ENCODE measurements at places on chromosomes 2 and 18. TPM values are rescaled to one million over a fixed set of nuclear protein-coding genes. Genes with fewer than 3 reads are reported as not detected.

GRCh38 chr18:51639541-51639940 is 442.1 kb upstream of the MEX3C start:
- no peak for DNase-seq
- no peaks in the 10 kb centered on the region for H3K4me1 ChIP-seq
- no peak overlapping the region for H3K27ac ChIP-seq
- no peaks in the 10 kb centered on the region for H3K36me3 ChIP-seq

- no peaks in the 10 kb centered on the region for H3K27me3 ChIP-seq
- no peak overlapping the region for H3K27ac ChIP-seq
- H3K4me1 ChIP-seq = peaks cover 36% of the 10 kb centered on the region
- H3K4me3 ChIP-seq = no peak overlapping the region
Measured at GRCh38 chr18:49174478-49174877, 223.7 kb upstream of the SMAD7 start.

GRCh38 chr2:88808652-88809051 is 117.2 kb downstream of the RPIA start:
- H3K4me1 ChIP-seq = no peaks in the 10 kb centered on the region
- DNase-seq = no peak
- no peak overlapping the region for H3K4me3 ChIP-seq
- no peaks in the 10 kb centered on the region for H3K36me3 ChIP-seq

- no peak overlapping the region for H3K27ac ChIP-seq
- no peaks in the 10 kb centered on the region for H3K4me1 ChIP-seq
- no peaks in the 10 kb centered on the region for H3K36me3 ChIP-seq
Measured at GRCh38 chr2:228860601-228861285, 410.3 kb downstream of the PID1 start.

DNA sequence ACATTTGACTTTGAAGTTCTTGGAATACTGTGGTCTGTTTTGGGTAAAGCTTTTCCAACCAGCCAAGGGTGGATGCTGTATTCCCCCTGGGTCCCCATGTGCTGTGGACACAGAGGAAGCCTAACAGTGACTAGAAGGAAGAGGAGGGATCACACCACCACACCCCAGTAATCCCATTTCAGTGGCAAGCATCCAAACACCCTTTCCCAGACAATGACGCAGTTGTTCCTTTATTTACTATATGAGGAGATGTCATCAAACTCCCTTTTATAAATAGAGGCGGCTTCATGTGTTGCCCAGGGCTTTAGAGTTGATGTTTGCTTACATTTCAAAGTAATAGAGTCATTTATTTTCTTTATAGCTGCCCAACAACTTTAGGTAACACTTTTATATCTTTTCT is 959.4 kb upstream of the GYPC start:
- no peak overlapping the region for H3K4me3 ChIP-seq
- DNase-seq = no peak

GRCh38 chr2:226125176-226125883 is 674.3 kb downstream of the IRS1 start:
- no peaks in the 10 kb centered on the region for H3K36me3 ChIP-seq
- H3K27ac ChIP-seq = no peak overlapping the region
- DNase-seq = no peak
- H3K4me3 ChIP-seq = no peak overlapping the region

- DNase-seq = no peak
- H3K36me3 ChIP-seq = no peaks in the 10 kb centered on the region
- no peak overlapping the region for H3K27ac ChIP-seq
- H3K4me1 ChIP-seq = no peaks in the 10 kb centered on the region
- no peak overlapping the region for H3K4me3 ChIP-seq
Measured at GRCh38 chr18:31592506-31593157, 955 bp downstream of the TTR start.

GRCh38 chr2:109508556-109508955 is 105.2 kb downstream of the SEPTIN10 start:
- DNase-seq = no peak
- no peaks in the 10 kb centered on the region for H3K36me3 ChIP-seq
- no peak overlapping the region for H3K4me3 ChIP-seq
- H3K27me3 ChIP-seq = no peaks in the 10 kb centered on the region
- no peak overlapping the region for H3K27ac ChIP-seq

DNA sequence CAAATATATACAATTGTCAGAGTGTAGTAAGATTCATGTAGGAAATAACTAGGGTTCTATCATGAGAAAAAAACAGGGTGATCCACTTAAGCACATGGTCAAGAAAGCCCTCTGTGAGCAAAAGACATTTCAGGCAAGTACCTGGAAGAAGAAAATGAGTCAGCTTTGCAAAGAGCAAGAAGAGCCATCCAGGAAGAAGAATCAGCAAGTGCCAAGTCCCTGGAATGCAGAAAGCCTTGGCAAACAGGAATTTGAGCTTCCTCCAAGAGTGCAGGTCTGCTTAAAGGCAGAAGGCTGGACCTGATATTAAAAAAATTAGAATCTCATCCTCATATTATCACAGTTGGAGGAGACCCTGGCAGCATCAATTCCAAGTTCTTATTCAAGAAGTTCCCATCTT is 188.5 kb upstream of the CELF4 start:
- H3K4me1 ChIP-seq = no peaks in the 10 kb centered on the region
- H3K27me3 ChIP-seq = no peaks in the 10 kb centered on the region
- H3K4me3 ChIP-seq = no peak overlapping the region
- no peaks in the 10 kb centered on the region for H3K36me3 ChIP-seq
- H3K27ac ChIP-seq = no peak overlapping the region

DNA sequence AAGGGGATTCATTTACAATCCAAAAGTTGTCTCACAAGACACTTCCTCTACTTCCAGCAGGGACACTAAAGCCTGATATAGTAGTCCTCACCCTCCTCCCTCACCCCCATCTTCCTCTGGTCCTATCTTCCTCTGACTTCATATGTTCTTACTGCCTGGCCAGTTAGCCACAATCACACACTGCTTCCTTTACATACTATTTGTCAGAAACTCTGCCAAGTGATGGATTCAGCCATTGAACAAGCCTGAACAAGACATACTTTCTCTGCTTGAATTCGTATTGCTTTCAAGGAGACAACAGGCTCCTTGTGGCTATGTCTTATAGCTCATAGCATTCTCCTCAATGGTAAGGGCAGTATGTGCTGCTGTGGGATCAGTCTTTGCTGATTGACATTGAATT is 672.2 kb downstream of the BCL11A start:
- peaks cover 10% of the 10 kb centered on the region for H3K4me1 ChIP-seq
- H3K27me3 ChIP-seq = peaks cover 1% of the 10 kb centered on the region
- no peak overlapping the region for H3K4me3 ChIP-seq
- no peak overlapping the region for H3K27ac ChIP-seq

DNA sequence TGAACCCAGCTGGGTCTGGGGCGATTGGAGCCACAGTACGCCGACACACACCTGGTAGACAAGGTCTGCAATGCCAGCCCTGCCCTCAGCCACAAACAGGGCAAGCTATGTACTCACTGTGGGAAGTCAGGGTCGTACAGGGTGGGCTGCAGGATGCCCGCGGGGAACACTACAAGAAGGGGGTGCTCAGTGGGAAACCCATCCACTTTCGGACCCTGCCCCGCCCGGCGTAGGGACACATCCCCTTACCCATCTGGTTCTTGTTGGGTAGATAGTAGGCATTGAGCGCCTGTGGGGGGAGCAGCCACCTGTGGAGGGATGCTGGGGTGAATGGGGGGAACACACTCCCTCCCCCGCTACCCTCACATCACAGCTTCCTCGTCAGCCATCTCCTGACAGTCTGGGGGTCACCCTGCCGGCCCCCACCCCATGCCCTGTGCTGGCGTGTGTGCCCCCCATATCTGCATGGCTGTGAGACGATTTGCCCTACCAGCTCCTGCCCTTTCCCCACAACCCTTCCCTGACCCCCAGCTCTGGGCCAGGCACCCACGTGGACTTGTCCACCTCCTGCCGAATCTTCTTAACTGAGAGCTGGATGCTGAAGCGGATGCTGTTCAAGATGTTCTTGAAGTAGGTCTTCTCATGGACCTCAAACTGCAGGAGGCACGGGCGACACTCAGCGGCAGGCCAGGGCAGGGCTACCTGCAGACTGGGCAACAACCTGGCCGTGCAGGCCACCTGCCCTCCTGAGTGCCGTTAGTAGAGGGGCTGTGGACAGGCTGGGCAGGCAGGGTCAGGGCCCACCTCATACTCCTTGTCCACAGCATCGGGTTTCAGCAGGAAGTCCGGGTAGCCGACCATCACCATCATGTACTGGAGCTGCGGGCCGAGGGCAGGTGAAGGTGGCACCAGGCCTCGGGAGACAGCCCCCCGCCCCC is 5.1 kb downstream of the ECEL1 start:
- no peaks in the 10 kb centered on the region for H3K36me3 ChIP-seq
- peaks cover 3% of the 10 kb centered on the region for H3K4me1 ChIP-seq
- DNase-seq = no peak
- peaks cover 16% of the 10 kb centered on the region for H3K27me3 ChIP-seq
- no peak overlapping the region for H3K27ac ChIP-seq

- H3K4me3 ChIP-seq = no peak overlapping the region
- no peak for DNase-seq
- no peaks in the 10 kb centered on the region for H3K4me1 ChIP-seq
- no peaks in the 10 kb centered on the region for H3K36me3 ChIP-seq
Measured at GRCh38 chr2:226440127-226440918, 359.3 kb downstream of the IRS1 start.

DNA sequence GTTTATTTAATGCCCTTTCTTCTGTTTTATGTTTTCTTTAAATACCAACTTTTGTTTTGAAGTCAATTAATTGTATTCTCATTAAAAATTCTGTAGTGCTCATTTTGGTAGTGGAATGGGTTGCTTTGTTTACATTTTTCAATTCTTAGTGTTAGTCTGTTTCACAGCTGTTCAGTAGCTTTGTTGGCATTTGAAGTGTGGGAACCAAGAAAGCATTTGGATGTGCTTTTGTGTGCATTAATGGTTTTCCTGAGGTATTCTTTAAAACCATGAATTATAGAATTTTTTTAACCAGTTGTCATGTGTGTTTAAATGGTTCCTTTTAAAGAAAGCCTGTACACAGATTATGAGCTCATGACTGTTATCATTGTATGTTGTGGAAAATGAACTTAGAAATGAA is 19.7 kb downstream of the MIB1 start:
- H3K27ac ChIP-seq = no peak overlapping the region
- H3K36me3 ChIP-seq = peaks cover 2% of the 10 kb centered on the region
- no peaks in the 10 kb centered on the region for H3K27me3 ChIP-seq
- no peak for DNase-seq
- peaks cover 13% of the 10 kb centered on the region for H3K4me1 ChIP-seq
- no peak overlapping the region for H3K4me3 ChIP-seq

GRCh38 chr2:65514555-65515195 is 82.3 kb upstream of the SPRED2 start:
- no peak overlapping the region for H3K4me3 ChIP-seq
- no peaks in the 10 kb centered on the region for H3K27me3 ChIP-seq
- no peak for DNase-seq
- H3K36me3 ChIP-seq = no peaks in the 10 kb centered on the region

- no peaks in the 10 kb centered on the region for H3K4me1 ChIP-seq
- no peak overlapping the region for H3K27ac ChIP-seq
- no peak for DNase-seq
Measured at GRCh38 chr2:236831698-236832097, 254.0 kb upstream of the COPS8 start.

DNA sequence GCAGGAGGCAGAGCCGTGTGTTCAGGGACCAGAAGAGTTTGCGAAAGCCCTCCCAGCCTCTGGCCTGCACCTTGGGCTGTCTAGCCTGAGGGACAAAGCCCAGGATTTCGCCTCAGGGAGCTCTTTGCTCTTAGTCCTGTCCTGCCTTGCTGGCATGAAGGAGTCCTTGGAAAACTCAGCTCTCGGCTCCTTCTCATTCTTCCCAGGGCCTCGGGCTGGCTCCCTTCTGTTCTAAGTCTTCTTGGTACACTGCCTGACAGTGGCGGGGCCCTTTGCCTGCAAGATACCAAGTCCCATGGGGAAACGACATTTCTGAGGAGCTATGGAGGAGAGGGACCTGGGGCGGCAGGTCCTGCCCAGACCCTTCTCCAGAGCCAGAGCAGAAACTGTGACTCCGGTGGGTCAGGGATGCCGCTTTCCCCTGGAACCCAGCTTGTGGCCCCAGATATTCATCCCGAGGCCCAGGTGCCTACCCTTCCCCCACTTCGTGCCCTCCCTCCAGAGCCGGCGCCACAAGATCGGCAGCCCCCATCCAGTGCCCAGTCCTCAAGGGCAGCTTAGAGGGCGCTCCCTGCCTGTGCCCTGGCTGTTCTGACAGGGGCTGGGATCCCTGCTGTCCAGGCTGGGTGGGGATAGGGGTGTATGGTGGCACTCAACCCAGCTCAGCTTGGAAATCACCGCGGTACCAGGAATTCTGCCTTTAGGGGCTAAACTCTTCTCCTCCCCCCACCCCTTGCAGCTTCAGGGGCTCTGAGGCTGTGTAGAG is 5.5 kb upstream of the CYP26B1 start:
- H3K4me1 ChIP-seq = peaks cover 16% of the 10 kb centered on the region
- H3K27me3 ChIP-seq = peaks cover 50% of the 10 kb centered on the region
- H3K27ac ChIP-seq = no peak overlapping the region
- no peak overlapping the region for H3K4me3 ChIP-seq

- H3K27ac ChIP-seq = no peak overlapping the region
- H3K27me3 ChIP-seq = no peaks in the 10 kb centered on the region
- no peak overlapping the region for H3K4me3 ChIP-seq
- DNase-seq = peak; percentile 40
- H3K36me3 ChIP-seq = no peaks in the 10 kb centered on the region
- H3K4me1 ChIP-seq = peaks cover 8% of the 10 kb centered on the region
Measured at GRCh38 chr2:30932870-30933269, 125.6 kb upstream of the CAPN13 start.

- H3K27me3 ChIP-seq = no peaks in the 10 kb centered on the region
- H3K27ac ChIP-seq = no peak overlapping the region
- no peaks in the 10 kb centered on the region for H3K36me3 ChIP-seq
- no peaks in the 10 kb centered on the region for H3K4me1 ChIP-seq
- H3K4me3 ChIP-seq = no peak overlapping the region
Measured at GRCh38 chr2:85477884-85478283, 59.4 kb downstream of the SH2D6 start.

DNA sequence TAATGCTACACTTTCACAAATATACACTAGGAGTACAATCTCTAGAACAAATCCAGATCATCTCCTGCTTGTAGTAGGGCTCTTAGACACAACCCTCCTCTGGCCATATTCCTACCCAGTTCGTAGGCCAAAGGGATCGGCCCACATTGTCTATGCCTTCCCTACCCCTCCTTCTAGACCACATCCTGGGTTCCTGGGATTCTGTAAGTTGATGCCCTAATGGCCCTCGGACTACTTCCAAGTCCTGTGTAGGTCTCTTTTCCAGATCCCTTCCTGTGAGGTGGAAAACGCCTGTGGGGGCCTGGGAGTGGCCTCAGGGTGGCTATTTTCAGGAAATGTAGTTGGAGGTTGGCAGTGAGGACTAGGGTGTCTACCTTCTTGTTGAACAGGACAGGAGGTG is 289.7 kb downstream of the ZNF385B start:
- no peaks in the 10 kb centered on the region for H3K4me1 ChIP-seq
- no peaks in the 10 kb centered on the region for H3K36me3 ChIP-seq
- no peaks in the 10 kb centered on the region for H3K27me3 ChIP-seq
- H3K27ac ChIP-seq = no peak overlapping the region
- DNase-seq = no peak
- no peak overlapping the region for H3K4me3 ChIP-seq

GRCh38 chr2:3610415-3610814 is 15.5 kb downstream of the COLEC11 start:
- peaks cover 5% of the 10 kb centered on the region for H3K36me3 ChIP-seq
- no peak overlapping the region for H3K27ac ChIP-seq
- no peak for DNase-seq
- peaks cover 3% of the 10 kb centered on the region for H3K4me1 ChIP-seq

ASPRV1 gene
- 0.73 TPM for total RNA-seq

PMAIP1 gene
- 97.2 TPM for total RNA-seq

SP5 gene
- 0.37 TPM for total RNA-seq

LIMS2 gene
- 16.4 TPM for total RNA-seq

NT5DC4 gene
- not detected for total RNA-seq

CRYGC gene
- total RNA-seq = not detected

PLA2R1 gene
- not detected for total RNA-seq

STK39 gene
- 44.5 TPM for total RNA-seq

Data from activated CD4-positive, alpha-beta T cell treated with anti-CD3 and anti-CD28 coated beads for 36 hours (primary cell).